ENCODE measurements at places on chromosomes 12 and 14. TPM values are rescaled to one million over a fixed set of nuclear protein-coding genes. Genes with fewer than 3 reads are reported as not detected.

The AKAP6 gene
- total RNA-seq, result 1.0 TPM

- DNase-seq, result no peak
Measured at GRCh38 chr12:108483213-108484059, 31.6 kb upstream of the FICD start.

- DNase-seq, result no peak
Measured at GRCh38 chr14:36223558-36223957, 47.0 kb upstream of the PTCSC3 start.

The NGB gene
- total RNA-seq, result not detected

The PPM1H gene
- total RNA-seq, result not detected

DNA sequence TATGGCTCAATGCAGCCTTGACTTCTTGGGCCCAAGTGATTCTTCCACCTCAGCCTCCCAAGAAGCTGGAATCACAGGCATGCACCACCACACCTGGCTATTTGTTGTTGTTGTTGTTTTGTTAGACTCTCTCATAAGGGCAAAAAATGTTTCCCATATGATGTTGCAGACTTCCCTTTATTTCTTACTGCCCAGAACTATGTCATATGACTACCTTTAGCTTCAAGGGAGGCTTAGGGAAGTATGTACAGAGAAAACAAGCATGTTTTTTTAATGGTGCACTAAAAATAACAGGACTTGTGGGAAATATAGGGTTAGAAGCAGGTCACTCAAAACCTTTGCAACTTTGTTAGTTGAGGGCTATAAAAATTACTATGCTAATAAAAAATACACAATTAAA is 4.3 kb upstream of the GPR19 start:
- no peak for DNase-seq

DNA sequence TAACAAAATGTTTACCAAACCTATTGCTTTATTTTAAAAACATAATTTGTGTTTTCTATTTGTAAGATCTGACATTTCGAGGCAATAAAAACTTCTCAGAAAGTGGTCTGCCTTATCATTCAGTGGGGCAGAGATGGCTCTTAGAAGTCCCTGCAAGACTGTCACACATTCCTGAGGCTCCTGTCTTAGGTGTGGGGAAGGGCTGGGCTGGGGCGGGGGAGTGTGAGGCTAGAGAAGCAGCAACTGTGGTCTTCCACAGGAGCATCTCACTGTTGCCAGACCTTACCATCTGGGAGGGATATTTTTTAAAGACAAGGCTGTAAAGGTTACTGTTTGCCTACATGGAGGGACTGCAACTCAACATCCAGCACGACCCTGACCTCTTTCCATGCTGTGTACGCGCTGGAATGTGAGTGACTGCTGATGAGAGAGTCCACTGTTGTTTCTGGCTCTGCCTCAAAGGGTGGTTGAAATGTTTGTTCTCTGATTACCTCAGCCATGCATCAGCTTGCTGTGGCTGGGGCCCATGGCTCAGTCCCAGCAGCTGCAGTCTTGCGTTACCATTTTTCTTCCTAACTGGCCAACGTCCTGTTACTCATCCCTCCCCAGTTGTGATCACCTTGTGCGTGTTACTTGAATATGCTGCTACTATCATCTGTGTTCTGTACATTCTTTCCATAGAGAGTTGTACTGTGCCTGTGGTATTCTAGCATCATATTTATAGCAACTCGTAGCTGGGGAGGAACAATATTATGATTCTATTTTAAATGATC is 12.4 kb downstream of the ERG28 start:
- no peak for DNase-seq

GRCh38 chr12:19431407-19432308 is 7.6 kb upstream of the AEBP2 start:
- DNase-seq, result peak; percentile 27

The TSPAN11 gene
- not detected for total RNA-seq

DNA sequence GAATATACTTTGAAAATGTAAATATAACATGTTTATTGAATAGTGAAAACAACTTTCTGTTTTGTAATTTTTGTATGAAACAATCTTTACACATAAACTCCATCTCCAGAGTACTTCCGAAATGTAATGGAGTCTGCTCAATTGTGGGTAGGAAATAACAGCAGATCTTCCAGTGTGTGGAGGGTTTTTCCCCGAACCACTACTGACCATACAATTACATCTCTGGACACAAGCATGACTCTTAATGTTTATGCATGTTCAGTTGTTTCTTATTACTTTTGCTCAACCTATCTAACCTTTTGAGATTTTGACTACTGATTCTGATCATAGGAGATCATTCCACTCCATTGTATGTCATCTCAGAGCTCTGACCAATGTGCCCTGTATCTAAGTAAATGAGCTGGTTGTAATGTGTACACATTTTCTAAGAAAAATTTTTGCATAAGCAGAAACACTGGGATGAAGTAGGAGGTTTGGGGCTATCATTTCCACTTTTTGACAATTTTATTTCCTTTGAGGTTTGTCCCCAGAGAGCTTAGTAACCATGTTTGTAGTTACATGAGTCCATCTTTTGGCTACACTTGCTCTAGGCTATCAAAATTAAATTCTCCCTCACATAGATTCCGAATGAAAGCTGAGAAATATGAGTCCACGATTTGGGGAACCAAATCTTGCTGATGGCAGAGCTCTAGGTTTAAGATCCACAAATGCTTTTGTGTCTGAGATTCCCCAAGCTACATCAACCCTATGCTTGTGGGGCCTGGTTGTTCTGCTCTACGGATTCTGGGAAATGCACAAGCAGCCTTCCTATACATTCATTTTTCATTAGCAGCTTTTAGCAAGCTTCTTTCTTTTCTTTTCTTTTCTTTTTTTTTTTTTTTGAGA is 21.4 kb upstream of the CLEC4D start:
- DNase-seq, result no peak

DNA sequence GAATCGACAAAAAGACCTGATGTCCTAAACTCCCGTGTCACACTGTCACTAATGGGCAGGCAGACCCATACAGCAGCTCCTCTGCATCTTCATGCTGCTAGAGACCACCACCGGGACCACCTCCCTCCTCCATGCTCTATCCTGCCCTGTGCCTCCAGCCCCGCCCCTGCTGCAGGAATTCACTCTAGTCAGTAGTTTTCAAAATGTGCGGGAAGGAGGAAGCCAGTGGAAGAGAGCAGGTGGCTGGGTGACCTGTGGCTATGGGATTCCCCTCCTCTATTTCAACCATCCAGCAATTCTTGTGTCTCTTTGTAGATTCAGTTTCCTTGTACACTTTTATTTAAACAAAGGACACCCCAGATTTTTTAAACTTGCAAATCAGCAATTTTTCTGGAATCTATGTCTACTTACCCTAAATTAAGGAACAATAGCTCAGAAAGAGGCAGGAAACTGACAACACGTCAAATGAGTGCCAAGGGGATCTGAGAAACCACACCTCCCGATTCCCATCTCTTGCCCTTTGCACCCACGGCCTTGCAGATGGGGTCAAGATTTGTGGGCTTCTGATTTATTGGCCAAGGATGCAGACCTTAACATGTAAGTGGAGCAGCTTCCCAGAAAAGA is 20.4 kb upstream of the MAP1LC3B2 start:
- DNase-seq, result no peak

DNA sequence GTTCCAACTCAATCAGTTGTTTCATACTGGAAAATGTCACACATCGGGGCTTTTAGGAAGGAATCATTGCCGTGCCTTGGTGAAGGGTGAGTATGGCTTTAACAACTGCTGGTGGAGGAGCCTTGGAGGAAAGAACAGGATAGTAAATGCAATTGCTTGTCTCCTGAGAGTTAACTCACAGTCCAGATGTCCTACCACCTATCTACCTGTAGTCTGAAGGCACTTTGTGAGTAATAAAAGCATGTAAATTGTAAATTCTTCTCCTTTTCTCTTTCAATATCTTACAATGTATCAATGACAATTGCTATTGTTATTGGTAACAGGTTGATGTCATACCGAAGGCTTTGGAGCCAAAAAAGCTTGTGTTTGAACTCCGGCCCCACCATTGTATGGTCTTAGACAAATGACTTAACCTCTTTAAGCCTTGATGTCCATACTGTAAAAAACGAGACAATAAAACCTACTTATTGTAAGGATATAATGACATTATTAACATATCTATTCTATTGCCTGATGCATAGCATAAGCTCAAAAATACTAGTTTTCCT is 397.4 kb downstream of the ADAMTS20 start:
- no peak for DNase-seq

- DNase-seq, result no peak
Measured at GRCh38 chr14:85978582-85979250, 448.8 kb downstream of the FLRT2 start.

The USP44 gene
- total RNA-seq, result 4.3 TPM

- no peak for DNase-seq
Measured at GRCh38 chr12:118714500-118714899, 266.8 kb upstream of the SRRM4 start.

- no peak for DNase-seq
Measured at GRCh38 chr14:60989599-60989998, 8.6 kb downstream of the SLC38A6 start.

DNA sequence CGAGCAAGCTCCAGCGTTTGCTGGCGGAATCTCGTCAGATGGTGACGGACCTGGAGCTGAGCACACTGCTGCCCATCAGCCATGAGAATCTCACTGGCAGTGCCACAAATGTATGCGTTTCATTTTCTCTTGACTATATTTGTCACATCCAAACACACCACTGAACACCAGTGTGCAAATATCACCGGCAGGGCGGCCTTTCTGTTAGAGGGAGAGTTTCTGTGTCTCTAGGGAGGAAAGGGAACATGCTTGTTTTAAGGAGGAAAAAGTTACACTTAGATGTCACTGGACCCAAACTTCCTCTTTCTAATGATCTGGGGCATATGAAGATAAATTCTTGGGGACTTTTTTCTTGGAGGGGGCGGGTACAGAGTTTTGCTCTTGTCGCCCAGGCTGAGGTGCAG is 21.9 kb upstream of the HIP1R start:
- DNase-seq, result no peak

- no peak for DNase-seq
Measured at GRCh38 chr12:27896419-27896990, 76.0 kb downstream of the PTHLH start.

DNA sequence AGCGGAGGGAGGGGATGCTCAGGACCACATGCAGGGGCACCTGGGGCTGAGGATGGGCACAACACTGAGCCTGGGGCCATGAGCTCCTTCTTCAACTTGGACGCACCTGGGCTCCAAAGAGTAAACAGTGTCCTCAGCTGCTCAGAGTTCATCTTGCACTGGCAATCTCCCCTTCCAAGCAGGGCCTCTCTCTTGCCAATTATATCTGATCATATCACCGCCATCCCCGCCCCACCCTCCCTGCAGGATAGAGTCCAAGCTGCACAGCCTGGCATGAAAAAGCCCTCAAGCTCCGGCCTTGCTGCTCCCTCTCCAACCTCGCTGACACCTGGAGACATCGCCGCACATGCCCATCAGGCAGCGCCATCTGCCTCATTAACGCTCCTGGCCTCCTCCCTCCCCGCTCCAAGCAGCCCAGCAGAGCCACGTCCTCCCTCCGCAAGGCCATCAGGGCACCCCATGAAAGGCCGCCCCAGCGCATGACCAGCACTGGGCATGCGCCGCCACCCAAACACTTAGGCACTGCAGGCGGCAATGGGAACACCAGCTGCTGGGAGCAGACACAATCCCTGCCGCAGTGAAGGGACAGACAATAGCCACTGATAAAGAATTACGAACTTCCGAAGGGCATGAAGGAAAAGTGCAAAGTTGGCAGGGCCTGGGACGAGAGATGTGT is 88.8 kb downstream of the CHGA start:
- DNase-seq, result no peak

DNA sequence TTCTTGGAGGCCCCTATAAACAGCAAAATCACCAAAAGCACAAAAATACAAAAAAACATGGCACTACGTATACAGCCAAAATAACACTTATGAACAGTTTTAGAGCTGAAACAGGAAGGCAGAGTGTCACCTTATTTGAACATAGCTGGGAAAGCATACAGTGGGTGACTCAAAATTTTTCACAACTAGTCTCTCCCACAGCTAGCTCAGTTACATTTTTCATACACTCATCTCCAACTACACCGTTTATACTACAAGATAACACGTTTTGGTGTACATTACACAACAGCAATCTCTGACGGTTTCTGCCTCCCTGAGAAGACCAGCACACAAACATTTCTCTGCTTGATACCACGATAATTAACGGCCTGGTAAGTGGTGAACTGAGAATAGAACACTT is 2.9 kb downstream of the RAD52 start:
- DNase-seq, result no peak

The MMP14 gene
- total RNA-seq, result 2.6 TPM

- no peak for DNase-seq
Measured at GRCh38 chr12:101928556-101928955, 51.2 kb downstream of the DRAM1 start.

DNA sequence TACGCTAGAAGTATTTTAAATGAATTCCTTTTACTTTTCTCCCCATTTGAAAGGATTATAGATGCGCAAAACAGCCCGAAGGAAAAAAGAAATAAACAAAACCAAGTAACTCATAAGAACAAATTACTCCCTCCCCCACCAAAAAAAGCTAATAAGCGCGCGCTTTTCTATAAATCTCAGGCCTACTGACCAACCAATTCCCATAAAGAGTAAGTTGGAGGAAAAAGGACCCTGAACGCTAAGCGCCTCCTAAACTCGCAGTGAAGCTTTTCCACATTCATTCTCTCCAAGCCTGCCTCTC is 588 bp downstream of the MBIP start:
- no peak for DNase-seq

DNA sequence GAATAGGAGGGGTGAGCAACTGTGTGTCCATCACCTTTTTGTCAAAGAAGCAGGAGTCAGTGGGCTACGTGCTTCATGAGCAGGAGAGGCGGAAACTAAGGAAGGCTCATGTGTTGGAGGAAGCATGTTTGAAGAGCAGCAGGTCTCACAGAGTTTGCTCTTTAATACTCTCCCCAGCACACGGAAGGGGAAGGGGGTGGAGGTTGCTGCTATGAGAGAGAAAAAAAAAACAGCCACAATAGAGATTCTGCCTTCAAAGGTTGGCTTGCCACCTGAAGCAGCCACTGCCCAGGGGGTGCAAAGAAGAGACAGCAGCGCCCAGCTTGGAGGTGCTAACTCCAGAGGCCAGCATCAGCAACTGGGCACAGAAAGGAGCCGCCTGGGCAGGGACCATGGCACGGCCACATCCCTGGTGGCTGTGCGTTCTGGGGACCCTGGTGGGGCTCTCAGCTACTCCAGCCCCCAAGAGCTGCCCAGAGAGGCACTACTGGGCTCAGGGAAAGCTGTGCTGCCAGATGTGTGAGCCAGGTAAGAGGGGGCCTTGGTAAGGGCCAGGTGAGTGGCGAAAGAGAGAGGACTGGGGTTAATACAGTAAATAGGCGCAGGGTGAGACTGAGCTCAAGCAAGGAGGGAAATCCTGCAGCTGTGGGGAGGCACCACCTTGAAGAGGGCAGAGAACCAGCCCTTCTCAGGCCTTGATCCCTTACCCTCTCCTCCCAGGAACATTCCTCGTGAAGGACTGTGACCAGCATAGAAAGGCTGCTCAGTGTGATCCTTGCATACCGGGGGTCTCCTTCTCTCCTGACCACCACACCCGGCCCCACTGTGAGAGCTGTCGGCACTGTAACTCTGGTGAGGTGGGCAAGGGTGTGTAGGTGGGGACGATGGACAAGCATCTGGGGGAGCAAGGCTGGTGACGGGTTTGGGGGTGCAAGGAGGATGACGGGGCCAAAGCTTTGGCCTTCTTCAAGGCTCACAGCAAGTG is at the start of gene CD27:
Gene CD27, plus strand, starts transcription at position 252 of the 985 bp plus-strand sequence. Its CDS starts 141 bp downstream, at position 393.
- no peak for DNase-seq

- no peak for DNase-seq
Measured at GRCh38 chr14:22400655-22401259, 188.3 kb downstream of the DAD1 start.
